ENCODE measurements at places on chromosomes 6 and 20.

DNA sequence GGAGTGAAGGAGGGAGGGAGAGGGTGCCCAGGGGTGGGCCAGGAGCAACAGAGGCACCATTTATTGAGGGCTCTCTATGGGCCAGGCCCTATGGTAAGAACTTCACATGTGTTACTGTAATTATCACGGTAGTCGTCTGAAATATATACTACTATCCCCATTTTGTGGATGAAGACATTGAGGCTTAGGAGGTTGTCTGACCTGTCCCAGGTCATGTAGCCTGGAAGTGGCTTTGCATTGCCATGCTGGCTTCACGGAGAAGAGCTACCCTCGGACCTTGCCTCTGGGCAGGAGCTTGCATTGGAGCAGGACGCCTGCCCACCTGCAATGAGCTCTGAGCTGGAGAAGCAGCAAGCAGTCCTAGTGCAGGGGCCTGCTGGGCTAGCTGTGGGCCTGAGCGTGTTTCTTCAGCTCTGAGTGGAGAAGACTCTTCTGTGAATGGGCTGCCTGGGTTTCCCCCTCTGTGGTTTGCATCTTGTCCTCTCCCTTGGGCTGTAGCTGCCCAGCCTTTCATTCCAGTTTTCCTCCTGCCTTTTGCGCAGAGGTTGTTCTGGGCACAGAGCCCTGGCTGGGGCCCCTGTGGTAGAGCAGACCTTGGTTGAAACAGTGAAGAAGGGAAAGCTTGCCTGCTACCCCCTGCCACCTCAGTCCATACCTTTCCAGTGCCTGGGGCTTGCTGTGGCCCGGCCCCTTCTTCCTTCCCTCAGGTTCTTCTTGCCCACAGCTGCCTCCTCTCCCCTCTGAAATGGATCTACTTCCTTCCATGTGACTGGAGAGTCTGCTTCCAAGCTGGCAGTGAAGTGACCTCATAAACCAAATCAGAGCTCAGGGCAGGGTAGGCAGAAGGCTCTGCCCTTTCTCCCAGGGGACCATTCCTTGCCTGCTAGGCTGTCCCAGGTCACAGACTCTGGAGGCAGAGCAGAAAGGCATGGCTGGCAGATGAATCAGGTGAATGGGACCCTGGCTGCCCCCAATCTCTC is 24.1 kb upstream of the SRF start:
- DNase-seq: no peak

GRCh38 chr6:75204217-75204958 is 1.5 kb downstream of the COL12A1 start:
- DNase-seq: peak; percentile 47

DNA sequence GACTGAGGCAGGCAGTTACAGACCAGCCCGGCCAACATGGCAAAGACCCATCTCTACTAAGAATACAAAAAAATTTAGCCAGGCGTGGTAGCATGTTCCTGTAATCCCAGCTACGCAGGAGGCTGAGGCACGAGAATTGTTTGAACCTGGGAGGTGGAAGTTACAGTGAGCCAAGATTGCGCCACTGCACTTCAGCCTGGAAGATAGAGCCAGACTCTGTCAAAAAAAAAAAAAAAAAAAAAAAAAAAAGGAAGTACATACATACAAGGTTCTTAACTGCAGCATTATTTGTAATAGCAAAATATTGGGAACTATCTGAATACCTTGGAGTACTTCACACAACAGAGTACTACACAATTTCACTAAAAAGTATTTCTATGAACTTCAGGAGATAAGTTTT is 183.5 kb upstream of the OLIG3 start:
- DNase-seq: no peak

DNA sequence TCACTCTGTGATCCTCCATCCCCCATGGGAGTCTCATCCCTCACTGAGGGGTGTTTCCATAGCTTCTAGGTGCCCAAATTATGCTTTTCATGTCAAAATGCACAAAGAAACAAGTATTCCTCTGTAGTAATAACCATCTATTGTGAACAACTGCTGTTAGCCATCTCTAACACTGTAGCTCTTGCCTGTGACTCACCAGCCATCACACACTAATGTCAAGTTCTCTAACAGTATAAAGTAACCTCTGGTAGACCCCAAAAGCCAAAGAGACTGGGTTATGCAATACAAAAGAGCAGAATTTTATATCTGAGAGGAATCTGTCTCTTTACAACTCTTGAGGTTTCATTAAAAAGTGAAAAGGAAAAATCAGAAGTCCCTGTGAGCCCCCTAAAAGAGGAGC is 25.4 kb upstream of the IYD start:
- DNase-seq: no peak

DNA sequence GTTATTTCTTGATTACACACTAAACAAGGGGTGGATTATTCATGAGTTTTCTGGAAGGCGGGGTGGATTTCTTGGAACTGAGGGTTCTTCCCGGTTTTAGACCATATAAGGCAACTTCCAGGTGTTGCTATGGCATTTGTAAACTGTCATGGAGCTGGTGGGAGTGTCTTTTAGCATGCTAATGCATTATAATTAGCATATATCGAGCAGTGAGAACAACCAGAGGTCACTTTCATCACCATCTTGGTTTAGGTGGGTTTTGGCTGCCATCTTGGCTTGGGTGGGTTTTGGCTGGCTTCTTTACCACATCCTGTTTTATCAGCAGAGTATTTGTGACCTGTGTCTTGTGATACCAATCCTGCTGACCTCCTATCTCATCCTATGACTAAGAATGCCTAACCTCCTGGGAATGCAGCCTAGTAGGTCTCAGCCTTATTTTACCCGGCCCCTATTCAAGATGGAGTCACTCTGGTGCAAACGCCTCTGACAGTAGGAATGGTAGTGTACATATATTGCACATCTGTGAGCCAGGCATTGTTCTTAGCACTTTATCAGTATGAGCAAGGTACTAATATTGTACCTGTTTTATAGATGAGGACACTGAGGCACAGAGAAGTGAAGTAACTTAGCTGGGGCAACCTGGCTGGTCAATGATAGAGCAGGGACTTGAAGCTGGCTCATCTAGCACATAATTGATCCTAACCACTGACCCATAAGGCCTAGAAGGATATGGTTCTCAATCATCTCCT is 203.7 kb downstream of the NFATC2 start:
- no peak for DNase-seq

DNA sequence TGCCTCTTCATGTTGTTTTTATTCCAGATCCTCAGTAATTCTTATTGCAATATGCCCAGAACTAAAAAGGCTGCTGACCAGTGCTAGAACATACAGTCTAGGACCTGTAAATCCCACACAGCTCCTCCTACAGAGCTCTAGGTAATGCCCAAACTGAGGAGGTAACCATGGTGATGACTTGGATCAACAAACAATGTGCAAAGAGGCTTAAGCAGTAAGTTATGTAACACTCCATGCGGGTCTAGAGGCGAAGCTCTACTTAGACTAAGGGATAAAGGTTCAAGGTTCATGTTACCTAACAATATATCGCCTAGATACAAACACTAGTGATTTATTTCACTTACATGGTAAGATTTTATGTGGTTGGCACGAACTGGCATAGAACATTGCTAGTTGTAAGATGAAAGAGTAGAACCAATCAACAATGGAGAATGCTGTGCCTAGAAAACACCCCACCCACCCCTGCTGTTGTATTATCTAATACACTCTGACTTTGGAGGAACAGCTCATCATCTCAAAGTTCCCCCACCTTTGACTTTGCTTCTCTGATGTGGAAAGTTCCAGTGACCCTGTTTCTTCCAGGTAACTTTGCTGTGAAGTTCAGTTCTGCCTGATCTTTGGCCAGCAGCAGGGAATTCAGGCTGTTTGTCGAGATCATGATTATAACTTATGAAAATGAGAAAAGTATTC is 242.4 kb downstream of the ALDH8A1 start:
- DNase-seq: no peak

- DNase-seq: peak; percentile 44
These were observed 307.2 kb upstream of the THEMIS start for GRCh38 chr6:128208078-128208477.

- DNase-seq: no peak
These were observed 66.8 kb upstream of the THEMIS start for GRCh38 chr6:127967708-127968107.
